Kidney (tissue), 22 donors: ENCODE measurements at places on chromosomes 4 and X. TPM values are rescaled to one million over a fixed set of nuclear protein-coding genes. Genes with fewer than 3 reads are reported as not detected.

- peak; percentile 83 for DNase-seq
Measured at GRCh38 chr4:14196131-14196530, 568.6 kb upstream of the BOD1L1 start.

- DNase-seq, result no peak
Measured at GRCh38 chrX:136781180-136781797, 557 bp upstream of the ARHGEF6 start.

DNA sequence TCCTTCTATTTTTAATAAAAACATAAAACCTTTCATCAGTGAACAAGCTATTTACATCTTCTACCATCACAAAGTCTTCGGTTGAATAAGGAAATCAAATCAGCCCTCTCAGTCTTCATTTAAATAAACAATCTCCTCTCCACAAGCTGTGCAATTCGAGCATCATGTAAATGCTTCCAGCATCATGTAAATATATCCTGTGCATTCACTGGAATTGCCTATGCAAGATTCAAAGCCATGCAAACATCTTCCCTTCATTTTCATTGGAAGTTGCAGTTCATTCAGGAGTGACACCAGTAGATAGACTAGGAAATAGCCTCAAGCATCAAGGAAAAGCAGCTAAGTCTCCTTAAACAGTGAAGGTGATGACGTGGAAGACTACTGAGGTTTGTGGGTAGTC lies 77.7 kb upstream of the PCDH19 start:
- no peak for DNase-seq

GRCh38 chrX:2423282-2423681 lies 77.5 kb downstream of the DHRSX start:
- no peak for DNase-seq

DNA sequence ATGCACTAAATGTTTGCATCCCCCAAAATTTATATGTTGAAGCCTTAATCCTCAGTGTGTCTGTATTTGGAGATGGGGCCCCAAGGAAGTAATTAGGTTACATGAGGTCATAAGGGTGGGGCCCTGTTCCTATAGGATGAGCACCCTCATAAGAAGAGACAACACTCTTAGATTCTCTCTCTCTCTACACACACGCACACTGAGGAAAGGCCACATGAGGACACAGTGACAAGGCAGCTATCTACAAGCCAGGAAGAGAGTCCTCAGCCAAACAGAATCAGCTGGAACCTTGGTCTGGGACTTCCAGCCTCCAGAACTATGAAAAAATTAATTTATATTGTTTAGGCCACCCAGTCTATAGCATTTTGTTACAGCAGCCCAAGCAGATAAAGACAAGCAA lies 69.3 kb upstream of the NOCT start:
- no peak for DNase-seq

PDCL2 gene
- polyA plus RNA-seq, result not detected
